AML-193 (cell line): ENCODE measurements at places on chromosomes 3 and 15.

DNA sequence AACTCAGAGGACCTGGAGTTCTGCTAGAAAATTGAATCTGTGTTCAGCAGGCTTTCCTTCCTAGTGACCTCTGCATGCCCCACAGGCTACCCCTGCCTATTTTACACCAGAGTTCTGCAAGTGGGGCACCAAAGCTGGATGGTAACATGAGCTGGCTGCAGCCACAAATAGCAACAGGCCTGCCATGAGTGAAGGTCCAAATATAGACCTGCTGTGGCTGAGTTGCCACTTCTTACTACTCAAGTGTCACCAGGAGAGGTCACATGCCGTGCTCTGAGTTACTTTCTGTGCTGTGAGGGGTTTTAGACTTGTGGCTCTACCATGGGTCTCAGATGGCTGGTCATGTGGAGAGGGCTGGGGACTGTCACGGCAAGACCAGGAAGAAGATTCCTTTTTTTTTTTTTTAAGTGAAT is at the start of gene FSD2:
Gene FSD2 (minus strand): TSS at position 76 of the 413 bp plus-strand sequence. CDS start 18,679 bp downstream, outside the sequence.
- DNase-seq, result no peak

DNA sequence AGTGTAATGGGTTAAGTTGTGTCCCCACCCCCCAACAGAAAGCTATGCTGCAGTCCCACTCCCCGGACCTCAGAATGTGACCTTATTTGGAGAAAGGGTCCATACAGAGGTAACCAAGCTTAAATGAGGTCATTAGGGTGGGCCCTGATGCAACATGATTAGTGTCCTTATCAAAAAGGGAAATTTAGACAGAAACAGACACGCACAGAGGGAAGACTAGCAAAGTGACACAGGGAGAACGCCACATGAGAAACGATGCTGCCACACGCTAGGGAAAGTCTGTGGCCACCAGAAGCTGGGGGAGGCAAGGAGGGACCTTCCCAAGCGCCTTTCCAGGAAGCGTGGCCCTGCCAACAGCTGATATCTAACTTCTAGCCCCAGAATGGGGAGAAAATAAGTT is 65.4 kb downstream of the RPN1 start:
- DNase-seq, result no peak

- no peak for DNase-seq
Measured at GRCh38 chr3:55440104-55440708, 46.9 kb downstream of the WNT5A start.

- DNase-seq, result no peak
Measured at GRCh38 chr3:81728766-81729544, 32.5 kb downstream of the GBE1 start.

DNA sequence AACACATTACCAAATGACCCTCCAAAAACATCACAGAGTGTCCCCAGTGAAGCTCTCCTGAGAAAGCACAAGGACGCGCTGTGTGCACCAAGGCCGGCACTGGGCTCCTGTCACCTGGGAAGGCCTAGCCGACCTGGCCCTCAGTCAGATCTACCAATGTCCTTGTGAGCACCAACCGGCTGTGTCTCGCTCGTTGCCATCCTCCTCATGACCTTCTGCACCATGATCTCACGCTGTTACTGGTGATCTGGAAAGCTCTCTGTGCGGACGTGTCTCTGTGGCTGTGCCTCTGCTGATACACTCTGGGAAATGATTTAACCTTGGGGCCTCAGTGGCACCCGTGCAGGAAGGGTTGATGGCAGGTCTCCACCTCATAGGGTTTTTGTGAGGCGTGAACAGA is 24.2 kb downstream of the ZXDC start:
- no peak for DNase-seq

- DNase-seq, result no peak
Measured at GRCh38 chr3:27559835-27560234, 75.7 kb upstream of the SLC4A7 start.

GRCh38 chr3:133595341-133595740 is 21.9 kb downstream of the CDV3 start:
- DNase-seq, result no peak

DNA sequence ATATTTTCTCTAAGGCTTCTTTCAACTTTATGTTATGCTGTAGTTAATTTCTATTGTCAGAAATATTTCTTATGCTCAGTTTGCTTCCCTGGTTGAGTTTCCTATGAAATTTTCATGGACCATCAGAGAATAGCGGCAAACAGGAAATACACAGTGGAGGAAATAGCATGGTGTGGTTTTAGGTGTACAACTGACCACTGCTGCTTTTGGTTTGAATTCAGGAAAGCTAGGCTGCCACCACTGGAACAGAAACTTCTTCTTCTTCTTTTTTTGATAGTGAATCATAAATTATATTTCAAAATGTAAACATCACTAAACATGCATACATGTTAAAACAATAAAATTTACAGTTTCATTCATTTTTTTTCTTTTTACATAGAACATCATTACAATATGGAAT is 316.6 kb upstream of the TGFBR2 start:
- DNase-seq, result peak; percentile 74

- DNase-seq, result no peak
Measured at GRCh38 chr3:123632161-123632655, 47.4 kb upstream of the HACD2 start.

- DNase-seq, result no peak
Measured at GRCh38 chr3:16303037-16303575, 38.1 kb downstream of the OXNAD1 start.

- peak; percentile 100 for DNase-seq
Measured at GRCh38 chr3:56783644-56784447, 17.9 kb downstream of the ARHGEF3 start.
